Activated T-cell treated with anti-CD3 and anti-CD28 coated beads, Interleukin-2, amount 50 U/mL, for 72 hours (primary cell): ENCODE measurements at places on chromosomes 6 and 20.

DNA sequence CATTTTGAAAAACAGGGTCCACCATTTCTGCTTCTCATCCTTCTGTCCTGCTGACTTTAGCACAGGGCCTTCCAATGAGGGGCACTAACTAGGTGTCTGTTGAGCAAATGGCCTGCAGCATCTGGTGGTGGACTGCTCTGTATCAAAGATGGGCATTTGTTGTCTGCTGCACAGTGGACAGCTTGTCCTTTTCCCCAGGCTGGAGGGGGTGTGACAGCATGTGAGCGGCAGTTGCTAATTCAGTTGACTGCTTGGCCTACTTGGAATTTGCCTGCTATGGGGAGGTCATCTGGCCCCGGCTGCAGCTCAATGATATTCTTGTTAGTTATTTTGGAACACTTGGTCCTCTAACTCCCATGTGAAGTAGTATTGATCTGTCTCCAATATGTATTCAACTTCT lies 93.7 kb downstream of the SH3BGRL2 start:
- peaks cover 29% of the 10 kb centered on the region for H3K27me3 ChIP-seq
- no peaks in the 10 kb centered on the region for H3K4me1 ChIP-seq
- no peak overlapping the region for H3K4me3 ChIP-seq
- no peaks in the 10 kb centered on the region for H3K36me3 ChIP-seq
- H3K27ac ChIP-seq, result no peak overlapping the region

DNA sequence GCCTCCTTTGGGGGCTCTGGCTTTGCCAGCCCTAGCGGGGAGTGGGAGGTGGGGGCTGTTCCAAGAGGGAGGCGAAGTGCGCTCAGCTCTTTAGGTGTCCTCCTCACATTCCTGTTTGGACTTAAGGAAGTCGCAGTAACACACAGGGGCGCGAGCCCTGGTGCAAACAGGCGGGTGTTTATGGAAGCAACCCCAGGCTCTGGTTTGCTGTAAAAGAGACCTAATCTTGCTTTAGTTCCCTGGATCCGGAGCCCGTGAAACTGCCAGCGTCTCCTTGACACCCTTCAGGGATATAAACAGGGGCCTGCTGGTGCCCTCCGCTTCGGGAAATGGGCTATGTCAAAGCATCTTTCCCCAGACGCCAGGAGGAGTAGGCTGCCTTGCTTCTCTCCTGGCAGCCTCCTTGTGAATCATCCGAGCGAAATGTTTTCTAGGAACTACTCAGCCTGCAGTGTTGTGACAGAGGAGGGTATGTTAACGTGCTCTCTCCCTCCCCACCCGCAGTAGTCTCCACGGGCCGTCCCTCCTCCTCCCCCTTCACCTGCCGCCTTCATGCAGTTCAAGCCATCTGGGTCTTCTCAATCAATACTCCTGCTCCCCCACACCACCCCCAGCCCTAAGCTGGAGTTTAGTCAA lies 168.0 kb upstream of the LRFN2 start:
- H3K27me3 ChIP-seq, result peaks cover 54% of the 10 kb centered on the region
- no peaks in the 10 kb centered on the region for H3K4me1 ChIP-seq
- H3K27ac ChIP-seq, result no peak overlapping the region
- H3K36me3 ChIP-seq, result no peaks in the 10 kb centered on the region

DNA sequence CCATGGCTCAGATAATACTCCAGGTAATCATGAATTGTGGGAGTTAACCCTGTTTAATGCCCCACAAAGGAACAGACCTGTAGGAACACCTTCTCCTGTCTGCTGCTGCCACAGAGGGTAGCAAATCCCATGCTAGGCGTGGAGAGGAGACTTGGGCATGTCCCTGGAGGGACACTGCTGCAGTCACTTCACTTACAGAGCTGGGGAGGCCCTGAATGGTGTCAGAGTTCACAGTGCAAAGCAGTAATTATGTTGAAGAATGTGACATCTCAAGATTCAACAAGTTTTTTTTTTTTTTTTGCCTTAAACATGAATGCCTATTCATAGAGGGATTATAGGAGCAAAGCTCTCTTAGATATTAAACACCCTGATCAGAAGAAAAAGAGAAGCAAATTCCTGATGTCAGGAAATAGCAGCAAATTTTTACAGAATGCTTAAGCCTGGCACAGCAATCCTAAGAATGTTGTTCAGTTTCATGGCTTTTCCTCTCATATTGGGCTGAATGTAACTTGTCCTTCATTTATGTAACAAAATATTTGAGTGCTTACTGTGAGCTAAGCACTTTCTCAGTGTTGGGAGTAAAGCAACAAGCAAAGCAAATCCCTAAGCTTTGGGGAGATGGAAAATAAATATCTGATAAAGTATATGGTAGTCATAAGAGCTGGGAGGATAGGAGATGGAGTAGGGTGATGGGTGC lies 45.0 kb downstream of the CARMIL1 start:
- no peaks in the 10 kb centered on the region for H3K36me3 ChIP-seq
- no peak overlapping the region for H3K27ac ChIP-seq
- no peak overlapping the region for H3K4me3 ChIP-seq
- DNase-seq, result no peak

DNA sequence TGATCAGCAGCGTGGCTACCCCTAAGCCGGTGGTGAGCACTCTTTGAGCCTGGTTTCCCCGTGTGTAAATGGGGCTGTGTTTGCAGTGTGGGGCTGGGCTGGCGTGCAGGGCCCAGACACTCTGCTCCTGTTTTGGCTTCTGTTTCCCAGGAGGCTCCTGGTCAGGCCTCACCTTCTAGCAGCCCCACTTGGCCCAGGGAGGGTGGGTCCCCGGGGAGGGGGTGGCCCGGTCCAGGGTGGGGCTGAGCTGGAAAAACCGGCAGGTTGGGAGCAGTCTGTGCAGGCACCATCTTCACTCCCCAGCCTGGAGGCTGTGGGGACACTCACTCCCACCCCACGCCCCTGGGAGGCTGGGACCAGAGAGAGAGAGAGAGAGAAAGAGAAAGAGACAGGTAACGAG lies 25.3 kb downstream of the CEBPB start:
- peaks cover 25% of the 10 kb centered on the region for H3K27me3 ChIP-seq
- H3K4me3 ChIP-seq, result no peak overlapping the region
- DNase-seq, result no peak
- H3K4me1 ChIP-seq, result peaks cover 11% of the 10 kb centered on the region
- H3K36me3 ChIP-seq, result no peaks in the 10 kb centered on the region
- H3K27ac ChIP-seq, result no peak overlapping the region

- H3K36me3 ChIP-seq, result no peaks in the 10 kb centered on the region
- peaks cover 12% of the 10 kb centered on the region for H3K27me3 ChIP-seq
- no peak overlapping the region for H3K27ac ChIP-seq
- DNase-seq, result no peak
- no peaks in the 10 kb centered on the region for H3K4me1 ChIP-seq
Measured at GRCh38 chr6:168148231-168148849, 69.3 kb upstream of the FRMD1 start.

DNA sequence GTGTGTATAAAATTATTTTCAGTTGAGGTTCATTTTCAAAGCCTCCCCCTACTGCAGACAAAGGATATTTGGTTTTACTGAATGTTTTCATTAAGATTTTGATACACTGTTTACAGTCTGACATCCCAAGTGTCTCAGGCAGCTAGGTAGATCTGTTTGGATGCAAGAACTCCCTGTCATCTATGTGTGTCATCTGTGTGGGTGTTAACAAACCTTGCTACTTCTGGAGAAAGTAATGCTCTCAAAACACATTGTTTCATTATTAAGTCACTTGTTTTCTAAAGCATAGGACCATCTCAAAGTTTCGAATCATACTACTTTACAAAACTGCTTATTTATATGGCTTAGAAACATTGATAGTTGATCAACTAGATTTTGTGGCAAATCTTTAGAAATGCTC lies 114.5 kb upstream of the TMEM170B start:
- peaks cover 44% of the 10 kb centered on the region for H3K4me1 ChIP-seq
- no peak overlapping the region for H3K27ac ChIP-seq
- no peak overlapping the region for H3K4me3 ChIP-seq
- peaks cover 2% of the 10 kb centered on the region for H3K36me3 ChIP-seq
- DNase-seq, result no peak
- peaks cover 19% of the 10 kb centered on the region for H3K27me3 ChIP-seq

GRCh38 chr6:90076511-90077415 lies 182.5 kb downstream of the GJA10 start:
- no peaks in the 10 kb centered on the region for H3K27me3 ChIP-seq
- H3K4me1 ChIP-seq, result peaks cover 97% of the 10 kb centered on the region
- peak overlapping the region; percentile 80 for H3K27ac ChIP-seq
- no peak for DNase-seq
- H3K4me3 ChIP-seq, result peak overlapping the region; percentile 96
- peaks cover 34% of the 10 kb centered on the region for H3K36me3 ChIP-seq

- no peak overlapping the region for H3K4me3 ChIP-seq
- no peaks in the 10 kb centered on the region for H3K4me1 ChIP-seq
- no peaks in the 10 kb centered on the region for H3K36me3 ChIP-seq
- H3K27me3 ChIP-seq, result no peaks in the 10 kb centered on the region
- no peak overlapping the region for H3K27ac ChIP-seq
Measured at GRCh38 chr20:9409352-9409751, 105.0 kb upstream of the LAMP5 start.

DNA sequence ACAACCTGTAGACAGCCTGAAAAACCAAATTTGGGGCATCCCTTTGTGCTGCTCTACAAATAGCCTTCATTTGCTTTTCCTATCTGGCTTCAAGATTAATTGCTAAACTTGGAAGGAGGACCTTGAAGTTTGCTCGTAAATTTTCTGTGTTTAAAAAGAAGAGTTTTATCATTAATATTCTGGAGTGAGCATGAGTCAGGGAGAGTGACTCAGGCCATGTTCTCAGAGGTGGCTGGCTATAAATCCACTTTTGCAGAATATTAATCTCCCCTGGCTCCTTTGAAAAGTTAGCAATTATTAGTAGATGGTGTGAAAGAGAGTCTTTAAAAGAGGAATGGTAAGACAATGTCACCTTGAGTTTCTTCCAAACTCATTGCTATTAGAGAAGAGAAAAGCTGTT lies 91.0 kb downstream of the ANKEF1 start:
- H3K4me3 ChIP-seq, result no peak overlapping the region
- no peak overlapping the region for H3K27ac ChIP-seq
- peaks cover 6% of the 10 kb centered on the region for H3K27me3 ChIP-seq
- H3K4me1 ChIP-seq, result no peaks in the 10 kb centered on the region

- H3K4me1 ChIP-seq, result no peaks in the 10 kb centered on the region
- peaks cover 3% of the 10 kb centered on the region for H3K36me3 ChIP-seq
- no peak for DNase-seq
- H3K27me3 ChIP-seq, result no peaks in the 10 kb centered on the region
Measured at GRCh38 chr6:116298273-116298672, 18.5 kb upstream of the TSPYL1 start.

DNA sequence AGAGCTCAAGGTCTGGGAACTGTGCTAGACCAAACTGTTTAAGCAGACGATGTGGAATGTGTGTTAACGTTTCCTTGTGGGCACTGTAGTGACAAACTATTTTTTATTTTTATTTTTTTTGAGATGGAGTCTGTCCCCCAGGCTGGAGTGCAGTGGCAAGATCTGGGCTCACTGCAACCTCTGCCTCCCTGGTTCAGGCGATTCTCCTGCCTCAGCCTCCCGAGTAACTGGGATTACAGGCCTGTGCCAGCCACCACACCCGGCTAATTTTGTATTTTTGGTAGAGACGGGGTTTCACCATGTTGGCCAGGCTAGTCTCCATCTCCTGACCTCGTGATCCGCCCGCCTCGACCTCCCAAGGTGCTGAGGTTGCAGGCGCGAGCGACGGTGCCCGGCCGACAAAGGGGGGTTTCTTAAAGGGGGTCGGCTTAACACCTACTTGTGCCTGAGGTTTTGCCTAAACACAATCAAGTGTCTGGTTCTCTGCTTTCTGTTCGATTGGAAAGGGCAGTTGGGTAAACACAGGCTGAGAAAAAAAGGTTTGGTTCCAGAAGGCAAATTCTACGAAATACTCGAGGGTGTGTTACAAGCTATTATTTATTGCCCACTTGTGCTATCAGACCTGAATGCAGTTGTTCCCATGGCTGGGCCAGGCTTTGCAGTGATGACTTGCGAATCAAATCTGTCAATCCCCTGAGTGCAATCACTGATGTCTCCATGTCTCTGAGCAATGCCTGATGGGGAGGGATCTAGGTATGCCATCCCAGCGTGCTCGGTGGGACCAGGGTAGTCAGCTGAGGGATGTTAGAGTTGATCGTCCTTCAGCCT lies 1.3 kb downstream of the NOP56 start:
- no peak for DNase-seq
- H3K4me3 ChIP-seq, result peak overlapping the region; percentile 95
- H3K36me3 ChIP-seq, result peaks cover 25% of the 10 kb centered on the region
- no peaks in the 10 kb centered on the region for H3K27me3 ChIP-seq
- peaks cover 57% of the 10 kb centered on the region for H3K4me1 ChIP-seq
- H3K27ac ChIP-seq, result peak overlapping the region; percentile 94

GRCh38 chr6:158000530-158001307 lies 19.1 kb downstream of the SYNJ2 start:
- no peak overlapping the region for H3K27ac ChIP-seq
- no peak for DNase-seq
- peaks cover 52% of the 10 kb centered on the region for H3K4me1 ChIP-seq
- H3K36me3 ChIP-seq, result no peaks in the 10 kb centered on the region
- no peaks in the 10 kb centered on the region for H3K27me3 ChIP-seq
- H3K4me3 ChIP-seq, result no peak overlapping the region

- no peaks in the 10 kb centered on the region for H3K27me3 ChIP-seq
- H3K36me3 ChIP-seq, result peaks cover 8% of the 10 kb centered on the region
- DNase-seq, result no peak
- H3K4me3 ChIP-seq, result no peak overlapping the region
Measured at GRCh38 chr6:87504441-87504840, 31.7 kb downstream of the SLC35A1 start.

DNA sequence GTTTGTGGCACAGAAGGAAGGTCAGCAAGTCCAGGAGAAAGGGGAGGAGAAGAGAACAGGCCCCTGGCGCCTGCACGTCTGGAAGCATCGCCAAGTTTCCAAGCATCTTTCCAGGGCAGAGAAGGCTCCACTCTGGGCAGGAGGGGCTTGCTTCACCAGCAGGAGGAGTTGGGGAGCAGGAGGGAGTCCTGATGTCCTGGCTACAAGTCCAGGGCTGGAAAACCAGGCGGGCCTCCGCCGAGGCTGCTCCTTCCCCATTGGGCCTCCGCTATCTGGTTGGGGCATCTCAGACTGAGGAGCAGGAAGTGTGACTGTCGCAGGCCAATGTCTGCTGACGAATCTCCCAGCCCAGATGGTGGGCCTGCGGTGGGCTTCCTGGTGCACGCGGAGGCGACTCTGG lies 421.9 kb downstream of the PREX1 start:
- no peaks in the 10 kb centered on the region for H3K36me3 ChIP-seq
- peak overlapping the region; percentile 29 for H3K4me3 ChIP-seq
- no peak overlapping the region for H3K27ac ChIP-seq
- H3K4me1 ChIP-seq, result peaks cover 13% of the 10 kb centered on the region

DNA sequence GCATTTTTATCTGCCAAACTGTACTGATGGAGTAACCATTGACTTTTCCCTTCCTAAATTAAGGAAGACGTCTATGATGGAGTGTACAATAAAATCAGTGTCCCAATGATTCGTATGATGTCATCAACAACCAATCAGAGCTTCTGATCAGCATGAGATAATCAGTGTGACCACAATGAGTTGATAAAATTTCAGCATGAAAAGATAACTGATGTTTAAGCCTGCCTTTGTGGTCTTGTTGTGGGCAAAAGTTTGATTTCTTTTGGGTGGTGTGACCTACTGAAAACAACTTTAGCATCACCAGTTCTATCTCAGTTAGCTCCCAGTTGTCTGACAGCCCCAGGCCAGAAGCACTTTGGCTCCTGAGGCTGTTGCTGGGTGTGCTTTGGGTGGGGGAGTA lies 3.3 kb downstream of the PCIF1 start:
- peaks cover 17% of the 10 kb centered on the region for H3K36me3 ChIP-seq
- H3K4me1 ChIP-seq, result peaks cover 34% of the 10 kb centered on the region
- no peaks in the 10 kb centered on the region for H3K27me3 ChIP-seq
- no peak for DNase-seq
